Stimulated activated CD4-positive, alpha-beta T cell treated with anti-CD3 and anti-CD28 coated beads, Interleukin-1b, Interleukin-23, amount 100 ng/mL, for 24 hours (primary cell): ENCODE measurements at places on chromosomes 5 and 9.

- DNase-seq, result no peak
Measured at GRCh38 chr5:135337064-135337463, 62.0 kb downstream of the MACROH2A1 start.

DNA sequence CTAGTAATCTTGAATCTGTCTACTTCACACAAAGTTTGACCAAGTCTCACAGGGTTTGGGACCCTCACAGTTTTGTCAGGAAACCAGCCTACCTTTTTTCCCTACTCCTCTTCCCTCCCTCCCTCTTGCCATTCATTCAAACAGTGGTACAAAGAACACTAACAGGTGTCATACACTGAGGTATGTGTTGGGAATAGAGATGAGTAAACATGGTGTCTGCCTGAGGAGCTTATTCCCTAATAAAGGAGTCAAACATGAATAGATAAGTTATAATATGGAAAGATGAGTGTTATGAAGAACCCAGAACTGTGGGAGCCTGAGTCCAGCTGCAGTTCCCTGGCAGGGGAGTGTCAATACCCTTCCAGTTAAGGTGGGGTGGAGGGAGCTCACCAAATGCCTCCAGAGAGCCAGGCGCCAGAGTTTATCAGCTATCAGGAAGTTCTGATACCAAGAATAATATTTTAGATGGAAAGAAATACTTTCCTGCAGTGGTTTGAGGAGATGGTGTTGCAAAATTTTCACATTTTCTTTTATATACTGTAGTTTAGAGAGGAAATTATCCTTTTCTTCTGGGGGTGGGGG lies 183.4 kb upstream of the NR3C1 start:
- no peak for DNase-seq

GRCh38 chr5:140214831-140215230 lies 39.8 kb downstream of the CYSTM1 start:
- DNase-seq, result no peak

- DNase-seq, result no peak
Measured at GRCh38 chr9:7967093-7967827, 167.7 kb upstream of the DMAC1 start.

GRCh38 chr5:11851416-11851815 lies 52.8 kb downstream of the CTNND2 start:
- no peak for DNase-seq

DNA sequence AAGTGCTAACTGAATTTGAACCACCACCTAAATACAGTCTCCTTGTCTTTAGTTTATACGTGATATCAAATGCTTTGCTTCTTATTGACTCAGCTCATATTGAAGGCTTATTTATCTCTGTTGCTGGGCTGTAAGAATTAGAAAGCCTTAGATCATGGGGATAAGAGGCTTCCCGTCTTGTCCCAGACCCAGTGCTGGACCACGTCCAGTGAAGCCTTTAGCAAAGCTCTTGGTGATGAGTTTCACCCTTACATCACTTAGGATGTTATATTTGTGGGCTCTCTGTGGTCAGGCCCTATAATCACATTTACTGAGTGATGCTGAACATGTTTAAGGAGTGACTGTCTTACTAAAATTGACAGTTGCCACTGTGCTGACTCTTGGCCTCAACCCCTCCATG lies 11.2 kb downstream of the FAM240B start:
- no peak for DNase-seq

DNA sequence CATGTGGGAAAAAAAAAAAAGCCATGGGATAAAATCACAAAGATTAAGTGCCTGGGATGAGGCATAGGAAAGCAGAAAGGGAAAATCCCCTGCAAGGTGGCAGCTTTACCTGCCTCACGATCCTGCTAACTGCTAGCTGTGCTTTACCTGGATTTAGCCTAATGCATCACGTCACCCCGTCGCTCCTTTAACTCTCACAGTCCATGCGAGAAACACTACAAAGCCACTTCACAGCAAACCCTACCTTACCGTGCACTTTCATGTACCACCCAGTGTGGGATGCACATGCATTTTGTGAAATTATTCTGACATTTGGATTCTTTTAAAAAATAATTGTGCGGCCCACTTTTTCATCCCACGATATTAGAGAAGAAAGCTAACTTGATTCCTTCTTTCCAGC lies 31.0 kb downstream of the ATPSCKMT start:
- no peak for DNase-seq

DNA sequence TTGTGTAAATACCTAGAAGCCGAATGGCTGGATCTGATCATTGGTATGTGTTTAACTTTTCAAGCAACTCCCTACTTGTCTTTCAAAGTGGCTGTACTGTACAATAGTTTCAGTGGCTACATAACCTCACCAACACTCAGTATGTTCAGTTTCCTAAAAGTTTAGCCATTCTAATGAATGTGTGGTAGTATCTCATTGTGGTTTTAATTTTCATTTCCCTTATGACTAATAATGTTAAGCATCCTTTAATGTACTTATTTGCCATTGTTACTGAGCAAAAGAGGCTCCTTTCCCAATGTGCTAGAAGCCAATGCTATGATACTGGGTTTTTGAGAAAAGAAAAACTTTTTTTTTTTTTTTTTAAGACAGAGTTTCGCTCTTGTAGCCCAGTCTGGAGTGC lies 27.8 kb upstream of the ALDOB start:
- no peak for DNase-seq

DNA sequence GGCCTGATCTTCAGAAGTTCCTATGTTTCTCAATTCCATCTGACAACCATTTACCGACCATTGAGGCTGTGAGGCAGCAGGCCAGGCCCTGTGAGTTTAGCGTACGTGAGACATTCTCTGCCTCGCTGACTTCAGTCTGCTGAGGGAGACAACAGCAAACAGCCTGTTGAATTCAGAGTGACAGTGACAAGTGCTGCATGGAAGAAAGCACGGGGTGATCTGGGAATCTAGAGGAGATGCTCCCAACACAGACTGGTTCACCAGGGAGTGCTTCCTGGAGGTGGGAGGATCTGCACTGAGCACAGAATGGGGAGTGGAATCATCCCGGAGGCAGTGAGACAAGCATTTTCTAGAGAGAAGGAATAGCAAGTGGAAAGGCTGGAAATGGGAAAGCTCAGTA lies 10.0 kb upstream of the DDX41 start:
- no peak for DNase-seq

GRCh38 chr9:33202018-33202417 lies 34.9 kb upstream of the B4GALT1 start:
- no peak for DNase-seq

GRCh38 chr5:124054564-124054963 lies 542.6 kb downstream of the CSNK1G3 start:
- no peak for DNase-seq

DNA sequence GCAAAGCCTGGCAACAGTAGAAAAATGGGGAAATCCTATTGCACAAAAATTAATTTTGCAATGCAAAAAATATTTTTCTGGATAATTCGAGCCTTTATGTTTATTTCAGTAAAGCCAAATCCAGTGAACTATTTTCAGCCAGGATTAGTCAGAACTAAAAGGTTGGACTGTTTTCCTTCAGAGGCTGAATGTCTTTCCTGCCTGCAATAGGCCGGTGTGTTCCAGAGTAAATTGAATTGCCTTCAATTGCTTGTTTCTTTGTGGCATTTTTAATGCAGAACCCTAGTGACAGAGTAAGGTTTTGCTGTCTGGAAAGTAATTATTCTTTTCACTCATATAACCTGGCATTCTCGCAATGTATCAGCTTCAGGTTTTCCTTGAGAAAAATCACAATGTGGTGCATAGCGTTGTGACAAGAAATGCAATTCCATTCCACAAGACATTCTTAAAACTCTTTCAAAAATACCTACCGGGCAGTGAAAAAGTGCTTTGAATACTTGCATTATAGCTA lies 183.7 kb downstream of the GLIS3 start:
- DNase-seq, result no peak

DNA sequence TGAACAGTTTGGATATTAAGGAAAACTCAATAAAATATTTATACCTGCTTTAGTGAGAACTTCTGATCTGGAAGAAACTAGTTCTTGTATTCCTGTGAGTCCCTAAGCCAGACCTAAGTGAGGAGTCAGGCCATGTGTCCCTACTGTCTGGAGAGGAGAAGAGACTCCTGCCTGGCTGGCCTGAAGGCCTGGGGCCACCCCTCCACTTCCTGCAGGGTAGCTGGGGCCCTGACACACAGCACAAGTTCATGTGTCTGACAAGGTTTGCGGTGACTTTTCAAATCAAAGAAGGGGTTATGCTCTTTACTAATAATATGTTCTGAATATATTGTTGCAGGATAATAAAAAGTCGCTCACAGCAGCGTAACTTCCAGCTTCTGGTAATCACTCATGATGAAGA lies 16.1 kb upstream of the IL13 start:
- no peak for DNase-seq

DNA sequence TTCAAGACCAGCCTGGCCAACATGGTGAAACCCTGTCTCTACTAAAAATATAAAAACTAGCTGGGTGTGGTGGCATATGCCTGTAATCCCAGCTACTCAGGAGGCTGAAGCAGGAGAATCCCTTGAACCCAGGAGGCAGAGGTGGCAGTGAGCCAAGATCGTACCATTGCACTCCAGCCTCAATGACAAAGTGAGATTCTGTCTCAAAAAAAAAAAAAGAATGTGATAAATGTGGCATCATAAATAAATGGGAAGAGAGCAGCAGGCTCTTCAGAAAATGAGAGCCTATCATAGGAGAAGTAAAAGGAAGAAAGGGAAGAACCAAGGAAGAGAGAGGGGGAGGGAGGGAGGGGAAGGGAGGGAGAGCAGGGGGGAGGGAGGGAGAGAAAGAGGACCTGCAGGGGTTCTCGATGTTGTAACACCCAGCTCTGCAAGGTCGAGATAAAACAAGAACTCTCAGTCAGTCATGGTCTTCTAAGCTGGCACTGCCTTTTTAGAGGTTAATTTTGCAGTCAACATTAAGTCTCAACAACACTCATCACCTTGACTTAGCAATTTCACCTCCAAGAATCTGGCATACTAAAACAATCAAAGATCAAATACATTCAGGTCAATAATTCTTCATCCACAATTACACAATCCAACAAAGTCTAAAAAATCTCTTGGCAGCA lies 68.7 kb upstream of the SIMC1 start:
- DNase-seq, result no peak

DNA sequence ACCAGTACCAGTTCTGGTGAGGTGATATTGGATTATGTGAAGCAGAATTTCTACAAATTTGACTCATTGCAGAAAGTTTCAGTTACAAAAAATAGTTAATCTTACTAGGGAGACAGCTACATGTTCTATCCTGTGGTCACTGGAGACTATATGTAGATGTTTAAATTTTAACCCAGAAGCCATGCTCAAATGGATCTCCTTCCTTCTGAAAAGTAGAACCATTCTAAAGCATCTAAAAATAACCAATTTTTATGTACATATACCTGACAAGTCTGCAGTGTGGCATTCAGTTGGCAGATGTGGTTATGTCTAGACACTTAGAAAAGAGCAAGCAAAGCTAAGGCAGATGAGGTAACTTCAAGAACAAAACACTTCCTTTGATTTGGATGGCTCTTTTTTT lies 65.5 kb upstream of the POU4F3 start:
- DNase-seq, result no peak

DNA sequence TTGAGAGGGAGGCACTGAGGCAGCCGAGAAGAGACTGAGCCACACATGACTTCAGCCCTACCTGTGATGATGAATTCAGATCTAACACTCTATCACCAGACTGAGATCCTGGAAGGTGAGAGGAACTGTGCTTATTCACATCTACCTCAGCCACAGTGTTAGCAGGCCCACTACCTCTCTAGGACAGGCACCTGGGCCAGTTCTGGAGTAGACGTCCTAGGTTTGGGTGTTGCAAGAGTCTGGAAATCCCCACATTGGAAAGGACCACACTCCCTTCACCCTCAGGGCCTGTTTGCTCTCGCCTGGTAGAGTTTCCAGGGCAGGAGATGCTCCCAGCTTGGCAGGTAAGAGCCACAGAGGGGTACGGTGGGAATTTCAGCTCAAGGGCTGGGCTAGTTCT lies 113.8 kb upstream of the CCL21 start:
- no peak for DNase-seq

- DNase-seq, result no peak
Measured at GRCh38 chr5:169958278-169958677, 22.0 kb downstream of the INSYN2B start.

GRCh38 chr9:133718563-133719315 lies 19.4 kb downstream of the SARDH start:
- DNase-seq, result no peak

- no peak for DNase-seq
Measured at GRCh38 chr5:30325795-30326194, 867.7 kb upstream of the CDH6 start.

DNA sequence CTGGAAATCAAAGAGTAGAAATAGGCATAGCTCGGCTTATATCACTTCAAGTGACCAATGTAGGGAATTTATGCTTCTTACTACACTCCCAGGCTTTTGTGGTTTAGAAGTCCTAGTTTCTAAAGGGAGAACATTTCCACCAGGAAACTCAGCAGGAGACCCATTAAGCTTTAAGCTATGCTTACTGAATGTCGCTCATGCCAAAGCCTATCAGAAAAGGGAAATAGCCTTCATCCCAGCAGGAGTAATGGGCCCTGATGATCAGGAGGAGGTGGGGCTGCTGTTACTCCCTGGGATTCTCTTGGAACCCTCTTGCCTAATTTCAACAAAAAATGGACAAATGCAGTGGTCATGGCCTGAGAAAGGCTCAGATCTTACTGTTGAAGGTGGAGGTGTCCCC lies 54.5 kb upstream of the SEMA6A start:
- DNase-seq, result no peak

DNA sequence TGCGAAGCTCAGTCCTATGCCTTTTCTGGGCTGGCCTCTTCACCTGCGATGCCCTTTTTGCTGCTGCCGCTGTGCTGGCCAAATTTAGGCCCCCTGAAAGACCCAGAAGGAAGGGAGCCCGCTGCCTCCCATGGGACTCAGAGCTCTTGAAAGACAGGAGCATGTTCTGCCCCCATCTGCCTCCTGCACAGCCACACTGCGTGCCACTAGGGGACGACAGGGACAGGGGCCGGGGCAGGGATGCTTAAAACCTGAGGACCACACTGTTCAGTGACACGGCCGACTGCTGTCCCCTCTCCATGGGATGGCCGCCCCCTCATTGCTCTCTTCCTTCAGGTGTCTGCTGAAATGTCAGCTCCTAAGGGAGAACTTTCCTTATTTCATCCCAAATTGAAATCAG lies 132.4 kb downstream of the ADAMTS2 start:
- DNase-seq, result no peak

GRCh38 chr9:87699835-87700234 lies 26.1 kb upstream of the CTSL start:
- no peak for DNase-seq

- no peak for DNase-seq
Measured at GRCh38 chr9:74861773-74862474, 25.8 kb downstream of the TRPM6 start.

GRCh38 chr5:883475-884181 lies 9.0 kb downstream of the BRD9 start:
- no peak for DNase-seq

DNA sequence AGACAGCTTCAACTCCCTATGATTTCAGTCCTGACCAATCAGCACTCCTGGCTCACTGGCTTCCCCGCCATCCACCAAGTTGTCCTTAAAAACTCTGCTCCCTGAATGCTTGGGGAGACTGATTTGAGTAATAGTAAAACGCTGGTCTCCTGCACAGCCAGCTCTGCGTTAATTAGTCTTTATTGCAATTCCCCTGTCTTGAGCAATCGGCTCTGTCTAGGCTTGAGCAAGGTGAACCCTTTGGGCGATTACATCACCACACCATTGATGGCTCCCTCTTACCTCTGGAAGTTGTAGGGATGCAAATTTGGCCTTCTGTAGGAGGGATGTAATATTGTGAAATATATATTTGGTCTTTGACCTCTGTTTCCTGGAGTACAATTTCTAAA lies 2.9 kb upstream of the SLC23A1 start:
- DNase-seq, result no peak

GRCh38 chr5:134964359-134965270 lies 3.1 kb upstream of the CATSPER3 start:
- no peak for DNase-seq

- DNase-seq, result no peak
Measured at GRCh38 chr9:81814794-81815464, 113.3 kb upstream of the SPATA31D4 start.
